Astrocyte (in vitro differentiated cells and primary cell): ENCODE measurements at places on chromosomes 3 and 15. TPM values are rescaled to one million over a fixed set of nuclear protein-coding genes. Genes with fewer than 3 reads are reported as not detected.
A peak's percentile ranks its signal among the peaks of the same experiment; 100 is the strongest.

KCNMB3 gene
- 0.75 and 1.7 TPM in 2 replicates for total RNA-seq

VEPH1 gene
- total RNA-seq = 9.3 and 9.4 TPM in 2 replicates

PRR23B gene
- total RNA-seq = not detected in 2 replicates

HIGD2B gene
- not detected in 2 replicates for total RNA-seq

C15orf62 gene
- 0.19 TPM in 1 of 2 replicates, not detected in the other for total RNA-seq

DNA sequence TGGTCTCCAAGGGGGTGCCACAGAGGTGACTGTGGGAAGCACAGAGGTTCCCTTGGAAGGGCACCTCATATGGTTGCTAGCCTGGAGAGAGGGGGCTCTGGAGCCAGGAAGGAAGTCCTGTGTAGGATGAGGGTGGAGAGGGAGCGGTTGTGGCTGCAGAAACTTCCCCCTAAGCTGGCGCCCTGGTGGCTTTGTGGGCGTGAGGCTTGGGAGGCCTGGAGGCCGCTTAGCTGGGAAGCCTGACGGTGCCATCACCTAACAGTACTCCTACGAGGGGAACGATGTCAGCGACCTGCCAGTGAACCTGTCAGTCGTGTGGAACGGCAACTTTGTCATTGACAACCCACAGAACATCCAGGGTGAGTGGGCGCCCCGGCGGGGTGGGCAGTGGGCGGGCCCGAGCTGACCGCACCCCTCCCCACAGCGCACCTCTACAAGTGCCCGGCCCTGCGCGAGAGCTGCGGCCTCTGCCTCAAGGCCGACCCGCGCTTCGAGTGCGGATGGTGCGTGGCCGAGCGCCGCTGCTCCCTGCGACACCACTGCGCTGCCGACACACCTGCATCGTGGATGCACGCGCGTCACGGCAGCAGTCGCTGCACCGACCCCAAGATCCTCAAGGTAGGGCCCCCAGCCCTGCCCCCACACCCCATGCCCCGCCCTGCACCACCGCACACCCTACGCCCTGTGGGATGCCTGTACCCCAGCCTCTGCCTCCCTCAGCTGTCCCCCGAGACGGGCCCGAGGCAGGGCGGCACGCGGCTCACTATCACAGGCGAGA lies 31.0 kb downstream of the PLXNA1 start:
- no peak for DNase-seq

- DNase-seq = no peak
Measured at GRCh38 chr3:69490235-69490634, 104.3 kb upstream of the FRMD4B start.

DNA sequence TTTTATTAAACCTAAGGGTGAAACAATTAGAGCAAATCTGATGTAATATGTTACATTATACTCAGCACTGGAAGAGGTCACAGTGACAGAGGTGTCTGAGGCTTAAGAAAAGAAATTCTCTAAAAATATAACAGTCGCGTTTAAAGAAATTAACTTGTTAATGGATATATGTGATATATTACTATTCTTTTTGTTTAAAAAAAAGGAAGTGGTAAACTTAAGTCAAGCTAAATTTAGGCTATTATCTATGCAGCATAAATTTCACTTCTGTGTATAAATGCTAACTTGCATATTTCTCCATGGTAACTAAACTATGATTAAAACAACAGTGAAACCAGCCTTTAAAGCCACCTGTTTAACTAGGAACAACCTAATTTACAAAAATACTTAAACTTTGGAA lies 191.3 kb downstream of the FOXP1 start:
- no peak for DNase-seq

GRCh38 chr3:114241262-114241661 lies 3.9 kb upstream of the ZNF80 start:
- no peak for DNase-seq

GRCh38 chr3:107441617-107442016 lies 64.4 kb downstream of the CCDC54 start:
- DNase-seq = peak; percentile 44

DNA sequence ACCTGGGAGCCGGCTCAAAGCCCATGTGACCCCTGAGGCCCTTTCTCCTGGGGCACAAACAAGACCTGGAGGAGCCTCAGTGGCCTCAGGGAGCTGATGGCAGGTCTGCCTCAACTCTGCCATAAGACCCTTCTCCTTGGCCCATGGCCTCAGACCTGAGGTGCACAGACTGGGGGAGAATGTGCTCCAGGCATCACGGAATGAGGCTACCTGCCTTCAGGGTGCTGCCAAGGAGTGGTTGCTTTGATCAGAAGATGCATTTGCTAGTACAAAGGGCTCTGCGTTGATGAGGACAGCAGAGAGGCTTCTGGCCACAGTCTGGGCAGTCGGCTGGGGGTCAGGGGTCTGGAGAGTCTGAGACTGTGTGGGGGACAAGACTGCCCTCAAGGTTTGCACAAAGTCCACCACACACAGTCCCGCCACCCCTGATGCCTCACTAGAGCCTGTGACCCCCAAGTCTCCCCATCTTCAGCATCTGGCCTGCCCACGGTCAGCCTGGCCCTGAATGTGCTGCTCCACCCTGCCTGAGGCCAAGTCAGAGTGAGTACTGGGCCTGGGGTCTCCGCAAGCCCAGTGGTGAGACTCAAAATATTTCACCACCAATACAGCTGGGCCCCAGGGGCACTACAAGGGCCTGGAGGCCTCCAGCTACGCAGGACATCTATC lies 26.6 kb downstream of the ALDH1L1 start:
- no peak for DNase-seq

DNA sequence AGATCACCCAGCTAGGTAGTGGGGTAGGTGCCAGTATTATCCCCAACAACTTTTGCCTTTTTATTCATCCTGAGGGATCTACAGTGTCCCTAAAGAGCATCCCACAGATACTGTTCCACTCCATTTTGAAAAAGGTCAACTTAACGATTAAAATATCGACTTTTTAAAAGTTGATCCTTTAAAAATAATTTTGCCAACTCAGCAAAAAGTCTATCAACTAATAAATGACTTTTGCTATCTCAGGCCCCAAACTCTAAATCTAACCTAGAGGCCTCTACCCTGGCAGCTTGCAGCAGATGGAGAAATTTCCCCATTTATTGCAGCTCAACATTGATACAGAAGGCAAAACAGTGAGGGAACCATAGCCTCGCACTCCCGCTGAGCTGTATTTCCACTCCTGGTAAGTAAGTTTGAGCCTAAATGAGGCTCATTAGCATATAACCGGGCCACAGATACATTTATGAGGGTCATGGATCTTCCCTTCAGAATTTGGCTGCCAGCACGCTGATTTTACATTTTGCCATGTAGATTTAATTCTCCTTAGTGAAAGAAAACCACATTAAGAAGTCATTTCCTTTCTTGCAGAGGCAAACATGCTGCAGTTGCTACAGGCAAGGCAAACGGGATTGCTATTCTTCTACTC lies 704.1 kb upstream of the CFAP20DC start:
- DNase-seq = no peak

DNA sequence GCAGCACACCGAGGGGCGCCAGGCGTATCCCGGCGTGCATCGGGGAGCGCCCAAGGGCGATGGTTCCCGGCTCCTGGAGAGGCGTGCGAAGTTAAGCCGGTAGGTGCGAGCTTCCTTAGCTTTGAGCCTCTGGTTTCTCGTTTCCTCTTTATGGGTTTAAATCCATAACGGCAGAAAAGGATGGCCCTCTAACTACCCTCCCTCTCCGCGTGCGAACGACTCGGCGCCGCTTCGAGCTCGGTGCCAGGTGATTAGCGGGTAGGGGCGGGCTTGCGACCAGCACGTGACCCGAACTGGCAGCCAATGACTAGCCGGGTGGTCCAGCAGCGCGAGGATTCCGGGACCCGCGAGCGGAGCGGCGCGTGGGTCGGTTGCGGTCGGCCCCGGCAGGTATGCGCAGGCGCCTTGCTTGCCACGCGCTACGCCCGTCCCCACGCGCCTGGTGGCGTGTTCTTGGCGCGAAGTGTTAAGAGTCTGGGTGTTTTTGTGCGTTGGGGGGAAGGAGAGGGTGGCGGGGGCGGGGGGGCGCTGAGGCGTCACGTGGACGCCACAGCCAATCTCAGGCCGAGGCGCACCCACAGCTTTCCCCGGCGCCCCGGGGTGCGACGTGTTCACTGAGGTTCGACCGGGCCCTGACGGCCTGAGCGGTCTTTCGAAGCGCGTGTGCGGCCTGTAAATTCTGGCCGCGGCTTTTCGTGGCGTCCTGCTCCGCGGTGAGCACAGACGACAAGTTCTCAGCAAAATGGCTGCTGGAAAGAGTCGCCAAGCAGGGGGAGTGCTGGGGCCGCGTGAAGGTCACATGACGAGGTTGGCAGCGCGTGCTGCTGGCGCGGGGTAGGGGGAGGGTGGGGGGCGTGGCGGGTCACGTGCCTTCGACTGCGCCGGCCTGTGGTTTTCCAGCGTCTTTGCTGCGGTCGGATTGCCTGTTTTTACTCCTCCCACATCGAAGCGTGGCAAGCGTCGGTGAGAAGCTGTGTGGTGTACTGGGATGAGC lies 38.7 kb upstream of the MGA start:
- peak; percentile 80 for DNase-seq
